HEK293T (cell line): ENCODE measurements at places on chromosomes 6 and 20.
A peak's percentile ranks its signal among the peaks of the same experiment; 100 is the strongest.

DNA sequence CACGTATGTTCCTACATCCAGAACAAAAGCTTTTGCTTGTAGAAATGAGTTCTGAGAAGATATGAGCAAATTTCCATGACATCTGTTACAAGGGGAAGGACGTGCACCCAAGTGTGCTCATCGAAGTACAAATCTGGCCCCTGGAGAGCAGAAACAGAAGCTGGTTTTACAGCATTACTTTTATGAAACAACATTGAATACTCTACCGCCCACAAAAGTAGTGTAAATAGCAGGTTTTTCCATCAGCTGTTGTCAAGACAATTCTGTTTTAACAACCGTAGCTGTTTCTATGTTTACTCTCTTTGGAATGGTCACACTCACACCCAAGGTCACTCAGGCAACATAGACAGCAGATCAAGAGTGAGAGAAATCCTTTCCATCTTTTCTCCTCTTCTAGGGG, 114.2 kb upstream of the SSTR4 start:
- DNase-seq: no peak

DNA sequence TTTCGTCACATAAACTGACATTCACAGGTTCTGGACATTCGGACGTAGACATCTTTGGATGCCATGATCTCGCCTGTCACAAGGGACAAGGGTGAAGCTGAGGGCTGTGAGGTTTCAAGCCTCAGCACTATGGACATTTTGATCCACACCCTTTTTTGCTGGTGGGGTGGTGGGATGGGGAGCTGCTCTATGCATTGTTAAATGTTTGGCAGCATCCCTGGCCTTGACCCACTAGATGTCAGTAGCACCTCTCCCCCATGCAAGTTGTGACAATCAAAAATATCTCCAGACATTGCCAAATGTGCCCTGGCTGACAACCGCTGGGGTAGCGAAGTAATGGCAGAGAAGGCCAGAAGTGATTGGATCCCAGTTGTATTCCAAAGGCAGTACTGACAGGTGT, 229.4 kb downstream of the TSHZ2 start:
- no peak for DNase-seq

GRCh38 chr6:95185874-95186273, 391.5 kb upstream of the MANEA start:
- no peak for DNase-seq

GRCh38 chr6:144159223-144159622, 8.9 kb downstream of the STX11 start:
- no peak for DNase-seq

GRCh38 chr6:32825966-32826365, 9.2 kb upstream of the HLA-DOB start:
- DNase-seq: no peak

DNA sequence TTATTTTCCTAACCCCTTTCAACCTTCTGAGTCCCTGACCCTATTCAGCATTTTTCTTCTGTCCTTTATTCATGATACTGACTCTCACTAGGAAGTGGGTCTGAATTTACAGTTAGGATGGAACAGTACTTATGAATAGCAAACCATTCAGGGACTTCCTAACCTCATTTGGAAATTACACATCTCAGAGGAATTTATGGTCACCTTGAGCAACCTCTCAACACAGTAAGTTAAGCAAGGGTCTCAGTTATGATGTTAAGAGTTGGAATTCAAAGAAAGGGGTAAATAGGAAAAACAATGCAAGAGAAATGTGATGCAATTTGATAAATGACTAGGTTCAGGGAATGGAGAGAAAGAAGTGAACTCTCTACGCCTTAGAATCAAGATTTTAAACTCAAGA, 97.3 kb downstream of the GPR6 start:
- no peak for DNase-seq

GRCh38 chr20:8305449-8305978, 173.4 kb downstream of the PLCB1 start:
- peak; percentile 63 for DNase-seq

DNA sequence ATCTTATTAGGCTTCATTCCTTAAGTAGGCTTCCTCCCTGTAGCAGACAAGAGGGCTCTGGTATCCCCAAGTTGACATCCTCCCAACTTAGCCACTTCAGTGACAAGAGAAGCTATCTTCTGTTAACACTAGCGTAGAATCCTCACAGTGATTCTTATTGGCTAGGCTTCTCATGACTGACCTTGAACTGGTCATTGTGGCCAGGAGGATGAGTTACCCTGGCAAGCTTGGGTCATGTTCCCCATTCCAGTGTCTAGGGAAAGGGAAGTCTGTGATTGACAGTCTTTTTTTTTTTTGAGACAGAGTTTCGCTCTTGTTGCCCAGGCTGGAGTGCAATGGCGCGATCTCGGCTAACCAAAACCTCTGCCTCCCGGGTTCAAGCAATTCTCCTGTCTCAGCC, 7.1 kb downstream of the CDKAL1 start:
- no peak for DNase-seq

DNA sequence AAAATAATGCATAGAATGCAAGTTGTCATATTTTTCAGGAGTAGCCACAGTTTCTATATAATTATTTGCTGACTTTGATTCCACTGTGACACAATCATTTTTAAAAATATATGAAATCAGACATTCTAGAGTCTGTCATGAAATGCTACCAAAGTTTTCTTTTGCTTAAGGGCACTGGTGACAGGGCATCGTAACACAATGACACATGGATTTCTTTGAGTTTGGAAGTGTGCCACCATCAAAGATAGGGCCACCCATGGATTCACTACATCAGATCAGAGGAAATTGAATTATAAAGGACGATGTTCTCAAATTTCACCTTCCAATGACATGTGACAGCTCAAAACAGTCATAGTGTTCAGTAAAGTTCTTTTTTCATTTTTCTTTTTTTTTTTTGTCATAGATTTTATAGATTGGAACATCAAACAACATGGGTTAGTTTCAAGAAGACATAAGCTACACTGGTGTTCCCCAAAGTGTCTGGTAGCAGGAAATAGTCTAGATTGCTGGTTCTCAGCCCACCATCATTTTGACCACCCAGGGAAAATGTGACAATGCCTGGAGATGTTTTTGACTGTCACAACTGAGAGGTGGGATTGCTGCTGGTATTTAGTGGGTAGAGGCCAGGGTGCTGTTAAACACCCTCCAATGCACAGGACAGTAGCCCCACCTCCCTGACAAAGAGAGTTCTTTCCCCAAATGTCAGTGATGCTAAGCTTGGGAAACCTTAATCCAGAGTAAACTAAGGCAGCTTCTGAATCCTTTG, 123.8 kb upstream of the DOK5 start:
- DNase-seq: no peak

GRCh38 chr6:129662980-129663431, 47.0 kb downstream of the ARHGAP18 start:
- no peak for DNase-seq

- DNase-seq: no peak
Observed at GRCh38 chr20:63235399-63235983, at the start of gene BIRC7. BIRC7 (plus strand) TSS chr20:63235905; CDS start chr20:63236097, 192 bp downstream.

GRCh38 chr6:3617681-3618311, 133.7 kb downstream of the PXDC1 start:
- no peak for DNase-seq

DNA sequence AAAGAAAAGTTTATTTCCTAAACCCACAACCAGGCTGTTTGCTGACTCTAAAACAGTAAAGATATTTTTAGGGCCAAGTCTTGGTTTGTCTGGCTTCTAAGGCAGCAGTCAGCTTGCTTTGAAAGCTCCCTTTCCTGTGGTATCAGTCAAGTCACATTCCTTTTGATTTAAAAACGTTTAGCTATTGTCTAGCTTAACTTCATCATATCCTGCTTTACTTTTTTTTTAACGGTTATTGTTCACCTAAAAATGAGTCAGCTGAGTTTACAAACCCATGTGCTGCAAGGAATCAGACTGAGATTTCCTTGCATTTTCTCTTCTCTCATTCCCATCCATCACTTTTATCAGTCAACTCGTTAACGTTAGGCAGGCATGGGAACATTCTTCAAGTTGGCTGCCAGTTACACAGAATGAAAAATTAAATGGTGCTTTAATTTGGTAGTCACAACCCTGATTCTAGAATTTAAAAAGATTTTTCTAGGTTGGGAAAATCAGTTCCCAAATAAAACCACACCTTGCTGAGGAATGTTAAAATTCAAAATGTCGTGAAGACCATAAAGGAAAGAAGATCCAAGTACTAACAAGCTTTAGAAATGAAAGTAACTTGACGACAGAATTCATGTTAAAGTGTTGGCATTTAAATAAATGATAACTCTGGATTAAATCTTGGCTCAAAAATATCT, 45.9 kb downstream of the ELOVL5 start:
- DNase-seq: no peak

GRCh38 chr20:7358670-7359069, 581.6 kb downstream of the HAO1 start:
- DNase-seq: no peak

GRCh38 chr20:45235995-45236394, 14.8 kb downstream of the SEMG2 start:
- peak; percentile 17 for DNase-seq

DNA sequence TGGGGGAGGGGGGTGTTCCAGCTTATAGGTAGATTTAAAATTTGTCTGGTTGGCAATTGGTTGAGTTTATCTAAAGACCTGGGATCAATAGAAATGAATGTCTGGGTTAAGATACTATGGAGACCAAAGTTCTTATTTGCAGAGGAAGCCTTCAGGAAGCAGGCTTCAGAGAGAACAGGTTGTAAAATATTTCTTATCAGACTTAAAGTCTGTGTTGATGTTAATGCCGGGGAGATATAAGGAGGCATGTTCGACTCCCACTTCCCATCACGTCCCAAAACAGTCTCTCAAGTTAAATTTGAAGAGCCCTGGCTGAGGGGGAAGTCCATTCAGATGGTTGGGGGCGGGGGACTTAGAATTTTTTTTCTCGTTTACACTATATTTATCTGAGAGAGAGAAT, 12.3 kb upstream of the BLCAP start:
- no peak for DNase-seq

DNA sequence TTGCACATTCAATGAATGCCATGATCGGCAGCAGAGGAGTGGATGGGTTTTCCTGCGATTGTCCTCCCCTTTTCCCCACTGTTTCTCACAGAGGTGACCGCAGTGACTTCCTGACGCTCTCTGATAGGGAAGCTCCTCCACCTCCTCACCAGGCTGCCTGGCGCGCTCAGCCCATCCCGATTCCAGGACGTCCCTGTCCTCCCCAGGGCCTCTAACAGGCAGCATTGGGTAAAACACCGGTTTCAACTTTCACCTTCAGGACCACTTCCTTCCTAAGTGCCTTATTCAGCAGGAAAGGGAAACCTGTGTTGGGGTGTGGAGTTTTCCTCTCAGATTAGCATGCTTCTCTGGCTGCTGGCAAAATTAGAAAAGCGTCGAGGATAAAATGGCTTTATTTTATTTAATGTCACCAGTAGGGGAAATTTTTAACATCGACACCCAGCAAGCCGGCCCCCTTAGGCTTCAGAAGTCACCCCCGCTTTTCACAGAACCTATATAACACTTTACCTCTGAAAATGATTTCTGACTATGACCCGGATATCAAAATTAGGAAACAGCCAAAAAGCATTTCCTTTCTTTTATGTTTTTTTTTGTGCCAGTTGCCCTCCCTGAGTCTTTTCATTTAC, 570.4 kb upstream of the GJE1 start:
- peak; percentile 11 for DNase-seq

DNA sequence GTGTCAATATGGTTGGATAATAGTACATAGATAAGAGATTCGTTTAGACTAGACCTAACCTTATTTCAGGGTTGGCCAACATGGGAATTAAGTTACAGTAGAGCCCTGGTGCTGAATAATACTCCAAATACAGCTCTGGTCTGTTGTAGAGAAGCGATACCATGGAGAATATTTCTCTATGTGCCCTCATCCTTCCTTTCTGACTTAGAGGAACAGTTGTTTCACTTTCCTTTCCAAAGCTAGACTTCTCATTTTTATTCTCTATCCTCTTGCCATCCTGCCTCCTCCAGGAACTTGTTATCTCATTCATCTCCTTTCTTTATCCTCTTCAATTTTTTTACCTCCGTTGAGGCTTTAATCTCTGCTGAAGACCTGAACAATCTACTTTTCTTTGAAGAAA, 68.9 kb downstream of the EDN1 start:
- DNase-seq: no peak

DNA sequence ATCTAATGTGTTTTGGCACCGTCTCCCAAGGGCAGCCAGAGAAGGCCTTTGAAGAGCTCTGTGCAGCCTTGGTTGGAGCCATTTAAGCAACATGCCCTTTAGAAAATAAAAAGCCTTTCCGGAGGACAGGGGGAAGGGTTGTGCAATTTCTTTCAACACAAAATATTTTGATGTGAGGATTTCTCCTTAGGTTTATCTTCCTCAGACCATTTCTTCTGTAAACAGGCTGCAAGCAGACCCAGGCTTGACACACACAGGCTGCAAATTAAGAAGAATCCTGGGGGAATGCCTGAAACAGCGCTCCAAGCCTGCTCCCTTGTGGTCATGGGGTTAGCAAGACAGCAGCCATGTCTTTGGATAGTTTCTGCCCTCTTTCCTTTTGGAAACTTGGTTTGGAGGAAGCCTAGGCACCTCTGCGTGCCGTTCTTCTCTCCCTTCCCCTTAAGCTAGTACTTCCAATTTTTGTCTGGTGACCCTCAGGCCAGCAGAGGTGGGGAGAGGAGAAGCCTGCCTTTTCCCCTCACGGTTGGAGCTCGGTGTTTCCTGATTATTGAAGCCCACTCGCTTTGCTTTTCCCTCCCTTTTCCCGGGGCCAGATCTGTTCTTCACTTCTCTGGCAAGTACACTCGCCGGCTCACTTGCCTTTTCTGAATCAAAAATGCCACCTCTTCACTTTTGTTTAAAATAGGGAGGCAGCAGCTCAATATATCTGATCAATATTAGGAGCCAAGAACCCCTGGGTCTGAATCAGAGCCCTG, 39.6 kb upstream of the NOX3 start:
- peak; percentile 37 for DNase-seq

GRCh38 chr20:2006452-2007361, 12.8 kb upstream of the PDYN start:
- DNase-seq: peak; percentile 64

DNA sequence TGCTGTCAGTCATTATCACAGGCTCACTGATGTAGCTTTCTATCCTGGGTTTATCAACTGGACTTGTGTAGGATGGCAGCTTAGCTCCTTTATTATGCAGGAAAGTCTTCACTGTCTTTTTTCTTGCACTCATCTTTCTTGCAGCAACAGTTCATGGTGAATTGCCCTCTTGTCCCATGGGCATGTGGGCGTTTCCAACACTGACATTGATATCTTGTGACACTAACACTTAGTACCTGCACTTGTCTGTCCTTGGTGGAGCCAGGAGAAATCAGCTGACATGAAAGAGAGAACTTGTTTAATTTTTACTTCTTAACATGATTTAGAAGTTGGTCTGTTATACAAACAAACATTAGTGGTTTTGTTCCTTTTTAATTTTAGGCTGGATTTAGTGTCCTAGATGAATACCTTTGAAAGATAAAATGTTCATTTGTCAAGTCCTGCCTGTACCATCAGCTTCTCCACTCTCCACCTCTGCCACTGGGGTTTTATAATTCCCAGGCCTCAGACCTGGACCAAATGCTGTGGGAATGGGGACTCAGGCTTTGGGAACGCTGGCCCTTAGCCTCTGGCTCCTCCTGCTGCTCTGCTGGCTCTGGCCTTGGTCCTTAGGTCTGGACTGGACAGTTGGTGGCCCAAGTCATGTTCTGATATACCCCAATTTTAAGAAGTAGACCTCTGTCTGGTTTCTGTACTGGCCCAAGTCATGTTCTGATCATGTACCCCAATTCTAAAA, 161.0 kb upstream of the LAMP5 start:
- DNase-seq: no peak

- no peak for DNase-seq
Observed at GRCh38 chr6:95279616-95280015, 297.7 kb upstream of the MANEA start.
